ENCODE measurements at places on chromosomes 4 and X.

- peak; percentile 74 for DNase-seq
Observed at GRCh38 chr4:141350122-141350905, 129.6 kb downstream of the ZNF330 start.

GRCh38 chrX:24229976-24230375 lies 80.4 kb downstream of the ZFX start:
- no peak for DNase-seq

DNA sequence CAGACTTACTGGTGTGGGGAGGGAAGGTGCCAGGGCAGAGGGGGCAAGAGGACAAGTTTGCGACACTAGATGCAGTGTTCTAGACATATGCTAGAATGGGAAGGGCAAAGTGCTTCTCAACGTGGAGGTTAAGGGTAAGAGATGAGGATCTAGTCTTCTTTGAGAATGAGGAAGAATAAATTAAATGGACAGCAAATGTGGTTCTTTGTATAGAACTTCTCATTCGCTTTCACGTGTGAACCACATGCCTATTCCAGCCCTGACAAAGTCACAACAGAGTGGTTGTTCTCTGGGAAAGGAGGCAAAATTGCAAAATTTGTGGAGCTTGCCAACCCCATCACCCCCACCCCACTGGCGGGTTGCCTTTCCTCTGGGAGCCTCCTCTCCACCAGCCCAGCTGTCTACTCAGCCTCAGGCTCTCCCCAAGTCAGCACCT lies 1.5 kb upstream of the ANXA5 start:
- DNase-seq: no peak

- DNase-seq: no peak
Observed at GRCh38 chr4:18318682-18319388, 297.3 kb upstream of the LCORL start.

DNA sequence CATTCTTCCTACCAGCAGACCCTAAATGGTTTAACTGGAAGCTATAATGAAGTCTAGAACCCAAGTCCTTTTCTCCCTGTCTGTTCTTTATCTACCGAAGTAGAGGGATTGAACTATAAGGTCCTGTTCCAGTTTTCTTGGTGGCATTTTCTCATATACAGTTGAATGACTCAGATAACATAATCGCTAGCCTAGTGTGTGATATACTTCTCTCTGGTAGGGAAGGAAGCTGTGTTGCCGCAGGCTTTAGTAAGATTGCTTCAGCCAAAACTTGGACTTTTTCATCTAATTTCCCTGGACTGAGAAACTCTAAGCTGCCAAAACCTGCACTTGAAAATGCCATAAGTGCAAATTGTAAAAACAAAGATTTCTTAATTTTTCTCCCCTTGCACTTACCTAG lies 123.4 kb downstream of the NWD2 start:
- no peak for DNase-seq

DNA sequence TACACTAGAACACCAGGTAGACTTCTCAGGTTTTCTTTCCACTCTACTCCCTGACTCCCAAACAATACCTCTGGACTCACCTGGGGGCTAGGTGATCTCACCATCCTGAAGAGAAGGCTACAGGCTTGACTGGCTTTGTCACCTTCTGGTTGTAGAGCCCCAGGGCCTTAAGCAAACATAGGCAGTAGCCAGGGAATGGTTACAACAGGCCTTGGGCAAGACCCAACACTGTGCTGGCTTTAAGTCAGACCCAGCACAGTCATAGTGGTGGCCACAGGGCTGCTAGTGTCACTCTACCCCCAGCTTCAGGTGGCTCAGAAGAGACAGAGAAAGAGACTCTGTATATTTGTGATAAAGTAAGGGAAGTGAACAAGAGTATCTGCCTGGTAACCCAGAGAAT lies 118.1 kb upstream of the EMCN start:
- no peak for DNase-seq

DNA sequence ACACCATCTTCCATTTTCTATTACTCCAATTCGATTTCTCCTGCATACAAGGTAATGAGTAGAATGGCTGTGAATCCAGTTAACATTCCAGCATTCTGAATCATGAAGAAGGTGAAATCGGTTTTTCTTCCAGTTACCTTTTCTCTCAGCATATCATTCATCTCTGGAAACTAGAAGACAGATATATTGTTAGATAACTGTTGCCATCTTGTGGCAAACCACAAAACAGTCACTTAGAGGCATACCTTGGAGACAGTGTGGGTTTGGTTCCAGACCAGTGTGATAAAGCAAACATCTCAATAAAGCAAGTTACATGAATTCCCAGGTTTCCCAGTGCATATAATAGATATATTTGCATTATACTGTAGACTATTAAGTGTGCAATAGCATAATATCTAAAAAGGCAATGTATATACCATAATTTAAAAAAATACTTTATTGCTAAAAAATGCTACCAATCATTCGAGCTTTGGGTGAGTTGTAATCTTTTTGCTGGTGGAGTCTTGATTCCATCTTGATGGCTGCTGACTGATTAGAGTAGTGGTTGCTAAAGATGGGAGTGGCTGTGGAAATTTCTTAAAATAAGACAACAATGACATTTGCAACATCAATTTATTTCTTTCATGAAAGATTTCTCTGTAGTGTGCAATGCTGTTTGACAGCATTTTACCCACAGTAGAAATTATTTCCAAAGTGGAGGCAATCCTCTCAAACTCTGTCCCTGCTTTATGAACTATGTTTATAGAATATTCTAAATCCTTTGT lies 82.1 kb downstream of the SLC39A8 start:
- DNase-seq: no peak

- DNase-seq: no peak
Observed at GRCh38 chr4:83906561-83906960, 370.7 kb downstream of the GPAT3 start.

DNA sequence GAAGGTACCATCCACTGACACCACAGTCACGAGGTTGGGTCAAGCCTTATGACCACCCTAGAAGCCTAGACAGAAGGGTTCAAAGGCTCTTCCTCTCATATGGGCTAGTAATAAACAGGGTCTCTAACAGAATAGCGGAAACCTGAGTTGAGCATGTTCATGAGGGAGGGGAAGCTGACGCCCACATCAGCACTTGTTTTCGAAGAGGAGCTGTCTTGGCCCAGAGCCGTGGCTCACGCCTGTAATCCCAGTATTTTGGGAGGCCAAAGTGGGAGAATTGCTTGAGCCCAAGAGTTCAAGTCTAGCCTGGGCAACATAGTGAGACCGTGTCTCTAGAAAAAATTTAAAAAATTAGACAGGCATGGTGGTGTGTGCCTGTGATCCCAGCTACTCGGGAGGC lies 21.5 kb upstream of the TMSB4X start:
- no peak for DNase-seq

DNA sequence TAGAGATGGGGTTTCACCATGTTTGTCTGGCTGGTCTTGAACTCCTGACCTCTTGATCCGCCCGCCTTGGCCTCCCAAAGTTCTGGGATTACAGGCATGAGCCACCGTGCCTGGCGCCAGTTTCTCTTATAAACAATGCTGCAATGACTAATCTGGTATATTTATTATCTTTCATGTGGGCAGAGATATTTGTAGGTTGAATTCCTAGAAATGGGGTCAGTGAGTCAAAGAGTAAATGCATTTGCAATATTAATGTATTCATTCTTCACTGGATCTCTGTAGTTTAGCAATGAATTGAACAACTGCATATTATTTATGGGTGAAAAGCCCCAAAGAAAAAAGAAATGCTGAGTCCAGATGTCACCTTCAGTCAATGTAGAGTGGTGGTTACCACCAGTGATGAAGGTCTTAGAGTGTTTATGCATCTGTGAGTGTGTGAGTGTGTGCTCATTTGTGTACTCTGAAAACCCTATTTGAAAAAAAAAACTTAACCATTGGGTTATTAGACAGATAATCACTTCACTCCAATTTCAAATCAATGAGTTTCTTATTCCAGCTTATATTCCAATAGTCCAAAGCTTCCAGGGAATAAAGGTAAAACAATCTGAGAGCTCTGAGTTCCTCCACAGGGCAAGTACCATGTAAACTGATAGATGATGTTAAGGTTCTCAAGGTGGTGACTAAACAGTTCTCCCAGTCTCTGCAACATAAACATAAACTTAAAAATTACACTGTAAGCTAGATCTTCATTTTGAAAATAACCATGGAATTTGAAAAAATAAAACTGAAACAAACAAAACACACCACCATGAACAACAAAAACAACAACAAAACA lies 22.6 kb upstream of the CD38 start:
- no peak for DNase-seq

DNA sequence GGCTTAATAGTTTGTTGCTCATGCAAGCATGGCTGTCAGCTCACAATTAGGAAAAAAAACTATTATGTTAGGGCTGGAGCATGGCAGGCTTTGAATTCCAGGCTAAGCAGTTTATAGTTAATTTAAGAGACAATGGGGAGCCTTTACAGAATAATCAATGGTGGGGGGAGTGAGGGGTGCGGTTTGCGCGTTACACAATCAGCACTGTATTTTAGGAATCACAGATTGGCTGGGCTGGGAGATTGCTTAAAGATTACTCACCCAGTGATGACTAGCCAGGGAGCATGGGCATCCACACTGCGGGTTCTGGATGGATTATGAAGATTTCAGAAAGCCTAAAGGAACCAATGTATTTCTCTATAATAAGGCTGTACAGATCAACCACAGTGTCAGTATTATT lies 186.6 kb downstream of the SOX3 start:
- DNase-seq: no peak

GRCh38 chrX:139902559-139902958 lies 30.3 kb downstream of the ATP11C start:
- DNase-seq: no peak

GRCh38 chr4:16914208-16914607 lies 15.8 kb upstream of the LDB2 start:
- DNase-seq: no peak

- DNase-seq: no peak
Observed at GRCh38 chr4:169361756-169362155, 91.0 kb upstream of the SH3RF1 start.

- no peak for DNase-seq
Observed at GRCh38 chrX:9279234-9279544, 185.7 kb upstream of the TBL1X start.

DNA sequence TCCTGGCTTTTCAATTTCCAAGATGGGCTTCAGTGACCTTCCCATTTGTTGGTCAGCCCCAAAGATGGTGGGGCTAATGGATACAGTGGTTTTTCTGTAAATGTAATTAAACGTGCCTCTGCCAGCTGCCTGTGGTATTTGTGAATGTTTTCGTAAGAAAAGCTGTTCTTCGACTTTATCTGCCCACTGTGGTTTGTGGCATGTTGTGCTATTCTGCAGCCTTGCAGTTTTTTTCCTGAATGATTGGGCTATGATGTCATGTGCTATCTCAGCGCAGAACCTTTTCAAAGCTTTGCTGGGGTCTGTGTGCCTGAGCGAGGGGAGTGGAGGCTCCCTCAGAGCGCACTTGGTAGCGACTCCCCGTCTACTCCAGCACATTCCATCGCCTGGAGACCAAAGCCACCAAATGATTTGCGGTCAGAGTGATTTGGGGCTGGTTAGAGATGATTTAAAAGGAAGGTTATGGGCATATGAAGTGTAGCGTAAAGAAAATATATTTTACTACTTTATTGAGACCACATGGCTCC lies 137.5 kb downstream of the PALLD start:
- no peak for DNase-seq

GRCh38 chr4:79842162-79842561 lies 230.9 kb downstream of the ANTXR2 start:
- no peak for DNase-seq

- DNase-seq: no peak
Observed at GRCh38 chr4:87805971-87806370, 6.6 kb downstream of the IBSP start.

DNA sequence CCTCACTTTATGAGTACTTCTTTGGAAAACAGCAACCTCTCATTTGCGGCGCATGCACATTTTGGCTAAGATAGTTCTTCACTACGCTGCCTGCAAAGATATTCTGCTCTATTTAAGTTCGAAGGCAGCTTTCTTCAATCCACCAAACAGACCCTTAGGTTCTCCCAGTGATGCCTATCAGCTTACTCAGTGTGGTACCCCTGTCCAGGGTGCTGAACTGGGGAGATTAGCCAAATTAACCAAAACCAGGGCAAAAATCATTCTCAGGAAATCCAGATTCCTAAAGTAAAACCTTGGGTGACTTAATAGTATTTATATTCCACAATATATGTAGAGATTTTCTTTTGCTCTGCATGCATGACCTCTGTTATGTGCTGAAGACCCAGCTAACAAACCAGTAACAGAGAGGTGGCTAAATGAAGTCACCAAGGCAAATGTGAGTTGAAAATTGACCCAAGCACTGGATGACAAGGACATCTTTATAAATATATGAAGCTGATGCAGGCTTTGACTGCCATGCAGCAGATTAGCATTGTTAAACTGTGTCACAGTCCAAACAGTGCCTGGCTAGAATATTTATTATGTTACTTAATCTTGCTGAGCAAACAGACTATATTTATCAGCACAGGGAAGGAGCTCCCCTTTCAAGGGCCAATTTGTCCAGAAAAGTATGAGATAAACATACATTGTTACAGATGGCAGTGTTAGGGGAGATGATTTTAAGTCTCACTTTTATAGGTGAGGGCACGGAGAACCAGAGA lies 418.2 kb downstream of the STIM2 start:
- no peak for DNase-seq

GRCh38 chr4:173524218-173525117 lies 5.6 kb downstream of the HAND2 start:
- no peak for DNase-seq

DNA sequence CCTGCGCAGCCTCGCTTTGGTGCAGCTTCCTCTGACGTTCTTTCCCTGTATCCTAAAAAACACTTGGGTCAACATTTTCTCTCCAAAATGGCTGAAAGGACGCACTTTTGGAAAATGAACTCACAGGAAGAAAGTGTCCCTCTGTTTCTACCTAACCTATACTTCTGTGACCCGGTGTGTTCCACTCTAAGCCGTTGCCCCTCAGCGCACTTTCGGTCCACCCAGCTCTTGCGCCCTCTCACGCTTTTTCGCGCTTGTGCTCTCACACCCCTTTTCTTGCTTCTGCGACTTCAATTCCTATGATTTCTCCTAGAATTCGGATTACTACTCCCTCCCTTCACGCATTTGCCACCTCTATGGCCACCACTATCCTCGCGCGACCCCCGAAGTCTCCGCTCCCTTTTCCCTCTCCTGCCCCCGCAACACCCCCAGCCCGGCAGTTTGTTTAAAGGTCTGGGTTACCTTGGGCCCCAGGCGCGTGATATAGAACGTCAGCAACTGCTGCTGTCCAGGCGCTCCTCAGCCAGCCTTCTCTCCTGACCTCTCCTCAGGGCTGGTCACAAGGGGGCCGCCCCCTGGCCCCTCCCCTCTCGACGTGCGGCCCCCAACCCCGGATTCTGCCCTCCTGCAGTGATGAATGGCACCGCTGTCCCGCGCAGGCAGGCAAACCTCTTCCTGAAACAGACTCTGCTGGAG lies at the start of gene USP51:
Gene USP51 (minus strand): TSS at position 535 of the 696 bp plus-strand sequence. CDS start 909 bp downstream, outside the sequence.
- DNase-seq: peak; percentile 72

Data from ascending aorta (tissue), 2 donors.